Stomach (tissue), 19 donors: ENCODE measurements at places on chromosomes 7 and 10. TPM values are rescaled to one million over a fixed set of nuclear protein-coding genes. Genes with fewer than 3 reads are reported as not detected.

Gene CPA2
- 17.1 TPM for total RNA-seq

Gene SLC26A5
- 0.58 TPM for total RNA-seq

Gene OR2A1
- not detected for total RNA-seq

Gene TMEM254
- 10.9 TPM for total RNA-seq

Gene FKBP9
- 120 TPM for total RNA-seq

Gene CLDN3
- not detected for total RNA-seq

Gene PNPLA8
- 0.87 TPM for total RNA-seq

Gene SLC16A9
- total RNA-seq, result 0.43 TPM

DNA sequence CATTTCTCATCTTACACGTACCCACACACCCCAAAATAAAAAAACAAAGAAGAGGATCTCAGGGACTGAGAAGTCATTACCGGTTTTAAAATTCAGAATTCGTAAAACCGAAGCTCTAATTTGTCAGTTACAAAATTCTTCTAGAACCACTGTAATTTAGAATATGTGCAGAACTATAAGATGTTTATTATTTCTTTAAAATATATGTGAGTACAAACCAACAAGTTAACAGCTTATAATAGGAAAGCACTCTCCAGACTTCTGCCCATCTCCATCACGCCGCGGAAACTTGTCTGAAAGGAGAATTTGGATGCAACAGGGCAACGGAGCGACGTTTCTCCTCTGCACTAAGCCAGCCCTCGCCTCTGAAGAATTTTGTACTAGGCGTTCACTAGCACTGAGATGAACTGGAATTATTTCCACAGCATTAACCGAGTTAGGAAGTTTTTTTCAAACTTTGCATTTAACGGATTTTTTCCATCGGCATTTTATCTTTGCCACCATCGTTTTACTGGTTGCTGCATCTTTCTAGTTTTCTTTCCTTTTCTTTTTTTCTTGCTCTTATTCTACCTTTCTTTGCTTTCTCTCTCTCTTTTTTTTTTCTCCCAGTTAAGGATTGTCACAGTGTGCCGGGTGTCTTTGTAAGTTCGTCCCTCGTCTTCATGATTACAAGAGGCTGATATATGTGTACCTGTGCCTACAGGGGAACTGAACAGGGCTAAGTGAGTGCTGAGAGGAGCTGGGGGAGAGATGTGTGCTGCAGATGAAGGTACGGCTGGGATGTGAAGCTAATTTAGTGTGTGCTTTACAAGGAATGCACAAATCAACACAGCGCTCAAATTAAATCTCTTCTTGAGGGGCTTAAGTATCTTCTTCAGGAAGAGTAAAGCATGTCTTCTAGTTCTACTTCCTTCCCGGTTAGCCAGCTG lies 295.9 kb upstream of the NFE2L3 start:
- peaks cover 61% of the 10 kb centered on the region for H3K4me1 ChIP-seq
- DNase-seq, result no peak
- H3K4me3 ChIP-seq, result peak overlapping the region; percentile 43
- H3K27ac ChIP-seq, result peak overlapping the region; percentile 88
- H3K36me3 ChIP-seq, result no peaks in the 10 kb centered on the region
- peaks cover 100% of the 10 kb centered on the region for H3K27me3 ChIP-seq

- no peak overlapping the region for H3K4me3 ChIP-seq
Measured at GRCh38 chr7:85764034-85764433, 577.2 kb upstream of the SEMA3D start.

- no peak overlapping the region for H3K27ac ChIP-seq
- DNase-seq, result peak; percentile 8
- H3K27me3 ChIP-seq, result no peaks in the 10 kb centered on the region
- H3K4me1 ChIP-seq, result no peaks in the 10 kb centered on the region
Measured at GRCh38 chr10:25600651-25601050, 333.4 kb upstream of the MYO3A start.

DNA sequence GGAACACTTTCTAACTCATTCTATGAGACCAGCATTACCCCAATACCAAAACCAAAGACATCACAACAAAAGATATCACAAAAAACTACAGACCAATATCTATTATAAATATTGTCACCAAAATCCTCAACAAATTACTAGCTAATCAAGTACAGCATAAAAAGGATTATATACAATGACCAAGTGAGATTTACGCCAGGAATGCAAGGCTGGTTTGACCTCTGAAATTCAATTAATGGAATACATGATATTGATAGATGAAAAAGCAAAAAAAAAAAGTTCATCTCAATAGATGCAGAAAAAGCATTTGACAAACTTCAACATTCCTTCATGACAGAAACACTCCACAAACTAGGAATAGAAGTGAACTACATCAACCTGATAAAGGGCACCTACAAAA lies 175.3 kb downstream of the LCOR start:
- H3K27ac ChIP-seq, result no peak overlapping the region
- H3K36me3 ChIP-seq, result no peaks in the 10 kb centered on the region
- H3K4me3 ChIP-seq, result no peak overlapping the region
- no peaks in the 10 kb centered on the region for H3K4me1 ChIP-seq
- no peaks in the 10 kb centered on the region for H3K27me3 ChIP-seq

GRCh38 chr10:13758756-13759155 lies 172.0 kb downstream of the PRPF18 start:
- no peak for DNase-seq
- H3K4me3 ChIP-seq, result no peak overlapping the region
- no peaks in the 10 kb centered on the region for H3K36me3 ChIP-seq

GRCh38 chr10:71979692-71980062 lies 15.5 kb downstream of the CHST3 start:
- H3K4me1 ChIP-seq, result peaks cover 85% of the 10 kb centered on the region
- H3K27me3 ChIP-seq, result no peaks in the 10 kb centered on the region
- H3K27ac ChIP-seq, result peak overlapping the region; percentile 86
- no peaks in the 10 kb centered on the region for H3K36me3 ChIP-seq
- DNase-seq, result no peak

DNA sequence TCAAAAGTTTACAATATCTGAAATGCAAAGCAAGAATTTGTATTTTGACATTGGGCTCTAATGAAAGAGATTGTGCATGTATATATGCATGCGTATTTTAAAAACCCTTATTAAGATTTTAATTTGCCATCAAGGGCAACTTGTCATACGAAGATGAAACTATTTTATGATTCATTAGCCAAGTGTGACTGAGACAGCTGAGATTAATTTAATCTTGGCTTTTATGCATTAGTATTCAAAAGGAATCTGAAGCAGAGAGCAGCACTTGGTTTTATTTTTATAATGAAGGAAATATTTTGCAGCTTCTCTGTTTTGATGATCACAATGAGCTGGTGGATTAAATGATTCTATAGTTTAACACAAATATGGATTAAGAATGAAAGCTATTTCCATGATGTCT lies 45.9 kb upstream of the AKR1E2 start:
- H3K4me1 ChIP-seq, result no peaks in the 10 kb centered on the region
- H3K36me3 ChIP-seq, result no peaks in the 10 kb centered on the region
- no peaks in the 10 kb centered on the region for H3K27me3 ChIP-seq
- no peak overlapping the region for H3K4me3 ChIP-seq
- no peak for DNase-seq

DNA sequence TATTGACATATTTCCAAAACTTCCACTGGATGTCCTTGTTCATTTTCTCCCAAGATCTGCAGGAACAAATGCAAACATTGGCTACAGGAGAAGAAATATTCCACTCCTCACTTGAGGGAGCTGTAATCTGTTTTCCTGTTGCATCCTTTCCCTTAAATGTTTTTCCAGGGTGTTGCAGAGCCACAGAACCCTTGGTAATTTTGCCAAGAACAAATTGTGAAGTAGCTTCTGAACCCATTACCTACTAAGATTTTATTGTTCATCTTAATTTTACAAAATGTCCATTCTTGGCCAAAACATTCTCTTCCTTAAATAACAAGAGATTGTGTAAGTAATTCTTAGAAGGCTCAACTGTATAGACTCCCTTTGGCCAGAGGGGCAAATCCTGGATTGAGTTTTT lies 177.0 kb downstream of the GNAT3 start:
- no peak overlapping the region for H3K27ac ChIP-seq
- no peaks in the 10 kb centered on the region for H3K36me3 ChIP-seq
- no peak for DNase-seq
- H3K27me3 ChIP-seq, result no peaks in the 10 kb centered on the region
- H3K4me1 ChIP-seq, result peaks cover 28% of the 10 kb centered on the region

GRCh38 chr10:94991243-94991888 lies 52.9 kb downstream of the CYP2C9 start:
- DNase-seq, result no peak
- H3K4me3 ChIP-seq, result no peak overlapping the region
- no peaks in the 10 kb centered on the region for H3K4me1 ChIP-seq
- H3K36me3 ChIP-seq, result no peaks in the 10 kb centered on the region
- no peak overlapping the region for H3K27ac ChIP-seq

DNA sequence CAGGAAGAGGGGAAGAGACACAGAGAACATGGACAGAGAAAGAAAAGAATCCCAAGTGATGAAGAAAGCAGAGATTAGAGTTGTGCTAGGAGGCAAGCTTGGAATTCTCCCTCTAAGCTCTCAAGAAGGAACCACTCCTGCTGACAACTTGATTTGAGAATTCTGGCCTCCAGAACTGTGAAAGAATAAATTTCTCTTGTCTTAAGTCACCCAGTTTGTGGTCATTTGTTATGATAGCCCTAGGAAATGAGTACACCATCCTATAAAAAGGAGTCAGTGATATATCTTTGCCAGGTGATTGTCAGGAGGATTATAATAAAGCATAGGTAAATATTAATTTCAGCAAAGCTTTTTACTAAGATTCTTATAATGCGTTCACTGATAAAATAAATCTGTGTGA lies 82.7 kb upstream of the TFEC start:
- H3K27me3 ChIP-seq, result no peaks in the 10 kb centered on the region
- H3K27ac ChIP-seq, result no peak overlapping the region
- no peaks in the 10 kb centered on the region for H3K4me1 ChIP-seq
- DNase-seq, result no peak
- no peak overlapping the region for H3K4me3 ChIP-seq
- H3K36me3 ChIP-seq, result no peaks in the 10 kb centered on the region

GRCh38 chr10:33817605-33818004 lies 483.1 kb upstream of the NRP1 start:
- DNase-seq, result no peak
- H3K36me3 ChIP-seq, result no peaks in the 10 kb centered on the region
- no peaks in the 10 kb centered on the region for H3K4me1 ChIP-seq
- H3K27ac ChIP-seq, result no peak overlapping the region
- H3K27me3 ChIP-seq, result no peaks in the 10 kb centered on the region

GRCh38 chr7:146709451-146710027 lies 592.9 kb downstream of the CNTNAP2 start:
- H3K36me3 ChIP-seq, result no peaks in the 10 kb centered on the region
- no peak overlapping the region for H3K27ac ChIP-seq
- no peaks in the 10 kb centered on the region for H3K27me3 ChIP-seq
- no peaks in the 10 kb centered on the region for H3K4me1 ChIP-seq
- DNase-seq, result no peak
- H3K4me3 ChIP-seq, result no peak overlapping the region

DNA sequence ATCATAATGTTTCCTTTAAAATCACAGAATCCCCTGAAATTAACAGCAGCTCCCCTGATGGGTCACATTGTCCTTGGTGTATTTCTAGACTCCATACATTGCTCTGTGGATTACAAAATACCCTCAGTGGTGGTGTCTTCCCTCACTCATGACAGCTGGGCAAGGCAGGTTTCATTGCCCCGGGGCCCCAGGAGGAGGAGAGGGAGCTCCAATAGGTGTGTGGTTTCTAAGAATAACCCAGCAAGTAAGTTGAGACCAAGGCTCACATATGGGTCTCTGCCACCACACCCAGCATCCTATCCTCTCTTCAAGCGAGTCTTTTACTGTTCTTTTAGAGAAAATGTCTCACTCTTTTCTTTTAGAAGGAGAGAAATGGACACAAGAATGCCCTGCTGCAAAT lies 63.6 kb downstream of the PKD1L1 start:
- H3K27ac ChIP-seq, result no peak overlapping the region
- no peaks in the 10 kb centered on the region for H3K36me3 ChIP-seq
- H3K27me3 ChIP-seq, result no peaks in the 10 kb centered on the region
- no peak overlapping the region for H3K4me3 ChIP-seq
- no peaks in the 10 kb centered on the region for H3K4me1 ChIP-seq

GRCh38 chr10:14749070-14749809 lies 25.5 kb downstream of the FAM107B start:
- H3K27me3 ChIP-seq, result no peaks in the 10 kb centered on the region
- H3K4me1 ChIP-seq, result peaks cover 35% of the 10 kb centered on the region
- DNase-seq, result peak; percentile 72
- no peak overlapping the region for H3K4me3 ChIP-seq
- peak overlapping the region; percentile 76 for H3K27ac ChIP-seq

DNA sequence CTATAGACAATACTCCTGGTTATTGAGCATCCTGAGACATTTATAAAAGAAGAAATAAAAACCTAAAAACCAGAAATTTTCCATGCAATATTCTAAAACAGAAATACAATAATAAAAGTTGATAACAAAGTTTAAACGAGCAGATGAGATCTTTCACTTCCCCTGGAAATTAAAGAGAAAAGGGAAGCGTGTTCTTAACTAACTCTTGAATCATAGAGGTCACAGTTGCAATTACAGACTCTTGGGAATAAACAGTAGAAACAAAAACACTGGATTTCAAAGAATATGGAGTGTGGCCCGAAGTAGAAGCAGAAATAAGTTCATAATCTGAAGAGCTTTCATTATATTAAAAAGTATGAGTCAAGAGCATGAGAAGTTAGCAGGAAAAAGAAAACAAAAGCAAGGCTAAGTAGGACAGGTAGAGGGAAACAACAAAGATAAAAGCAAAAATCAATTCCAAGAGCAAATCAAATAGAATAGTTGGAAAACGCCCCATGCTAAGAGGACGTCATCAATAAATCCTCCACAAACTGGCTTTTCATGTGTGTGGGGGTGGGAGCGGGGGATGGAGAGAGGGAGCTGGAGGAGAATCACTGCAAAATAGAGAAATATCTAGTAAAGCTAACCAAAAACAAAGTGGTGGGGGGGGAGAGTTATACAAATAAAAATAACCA lies 55.2 kb upstream of the C10orf71 start:
- no peaks in the 10 kb centered on the region for H3K4me1 ChIP-seq
- DNase-seq, result no peak
- H3K36me3 ChIP-seq, result no peaks in the 10 kb centered on the region
- no peak overlapping the region for H3K4me3 ChIP-seq

DNA sequence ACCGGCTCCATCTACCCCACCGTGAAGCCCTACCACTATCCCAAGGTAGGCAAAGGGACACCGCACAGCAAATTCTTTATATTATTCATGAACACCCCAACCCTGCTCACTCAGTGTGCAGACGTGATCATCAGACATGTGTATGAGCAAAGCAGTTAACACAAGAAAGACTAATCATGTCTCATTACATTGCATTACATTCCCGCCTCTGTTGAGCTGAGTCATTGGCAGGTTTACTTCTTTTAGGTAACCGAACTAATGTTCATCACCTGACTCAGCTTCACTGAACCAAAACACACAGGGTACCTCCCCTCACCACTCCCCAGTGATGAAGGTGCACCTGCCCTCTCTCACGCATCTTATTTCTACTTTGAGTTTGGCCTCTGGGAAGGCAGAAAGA lies 233.4 kb downstream of the PAXIP1 start:
- H3K4me1 ChIP-seq, result no peaks in the 10 kb centered on the region
- no peak overlapping the region for H3K4me3 ChIP-seq
- no peak for DNase-seq
- peaks cover 3% of the 10 kb centered on the region for H3K36me3 ChIP-seq
